Foreskin fibroblast (primary cell): ENCODE measurements at places on chromosomes 5 and 9.

DNA sequence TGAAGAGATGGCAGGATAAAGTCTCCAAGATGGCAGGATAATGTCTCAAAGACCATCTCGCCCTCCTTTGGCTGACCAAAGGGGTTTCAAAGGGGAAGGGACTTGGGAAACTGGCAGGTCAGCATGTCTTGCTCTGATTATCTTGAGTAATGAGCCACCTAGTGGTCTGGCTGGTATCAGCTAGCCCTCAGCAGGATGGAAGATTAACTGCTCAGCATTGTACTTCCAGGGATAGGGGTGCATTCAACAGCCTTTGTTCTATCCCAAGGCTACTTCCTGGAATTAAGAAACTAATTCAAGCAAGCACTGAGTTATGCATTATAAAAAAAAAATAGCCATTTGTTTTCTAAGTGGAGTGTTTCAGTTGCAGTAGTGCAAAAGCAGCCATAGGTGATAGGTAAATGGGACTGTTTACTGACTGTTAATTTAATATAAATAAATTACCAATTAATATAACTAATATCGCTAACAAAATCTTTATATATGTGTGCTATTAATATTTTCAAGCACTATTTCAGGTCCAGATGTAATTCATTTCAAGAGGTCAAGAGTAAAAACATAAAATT is 555.5 kb downstream of the CDH9 start:
- DNase-seq: no peak

- DNase-seq: no peak
Measured at GRCh38 chr5:14168793-14169262, 25.7 kb downstream of the TRIO start.

DNA sequence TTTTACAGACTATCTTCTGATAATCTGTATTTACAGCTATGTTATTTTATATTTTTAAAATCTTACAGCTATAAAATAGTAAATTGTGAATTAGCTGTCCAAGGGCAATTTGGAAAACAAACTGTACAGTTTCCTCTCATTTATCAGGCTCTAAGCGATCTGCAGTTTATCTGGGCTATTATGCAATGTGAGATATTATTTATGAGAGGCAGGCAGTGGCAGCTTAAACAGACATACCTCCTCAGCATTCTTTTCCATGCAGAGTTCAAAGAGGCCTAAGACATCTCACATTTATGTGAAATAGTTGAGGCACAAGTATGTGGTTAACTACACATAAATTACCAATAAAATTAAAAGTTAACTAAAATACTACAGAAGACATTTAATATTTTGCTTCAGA is 10.2 kb downstream of the NIPSNAP3B start:
- no peak for DNase-seq

DNA sequence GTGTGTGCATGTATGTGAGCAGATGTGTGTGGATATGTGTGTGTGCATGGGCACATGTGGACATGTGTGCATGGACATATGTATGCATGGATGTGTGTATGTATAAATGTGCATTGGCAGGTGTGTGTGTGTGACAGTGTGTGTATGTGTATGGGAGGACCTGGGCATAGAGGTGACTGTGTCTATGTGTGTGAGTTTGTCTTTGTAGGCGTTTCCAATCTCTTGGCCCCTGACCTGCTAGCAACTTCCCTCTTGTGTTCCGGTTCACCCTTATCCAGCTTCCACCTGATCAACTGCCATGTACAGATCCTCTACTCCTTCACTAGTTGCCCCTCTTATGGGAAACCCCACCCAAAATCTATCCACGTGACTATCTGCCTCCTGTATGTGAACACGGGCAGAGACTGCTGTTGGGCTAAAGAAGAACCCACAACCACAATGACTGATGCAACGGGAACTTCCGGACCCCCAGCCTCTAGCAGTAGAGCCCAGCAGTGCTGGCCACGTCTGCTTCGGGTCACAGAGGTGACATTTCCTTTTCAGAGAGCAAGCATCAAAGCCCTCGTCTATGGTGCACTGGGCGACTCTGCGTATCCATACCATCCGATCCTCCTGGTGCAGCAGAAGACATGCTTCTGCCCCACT is 24.9 kb upstream of the GADD45G start:
- no peak for DNase-seq

DNA sequence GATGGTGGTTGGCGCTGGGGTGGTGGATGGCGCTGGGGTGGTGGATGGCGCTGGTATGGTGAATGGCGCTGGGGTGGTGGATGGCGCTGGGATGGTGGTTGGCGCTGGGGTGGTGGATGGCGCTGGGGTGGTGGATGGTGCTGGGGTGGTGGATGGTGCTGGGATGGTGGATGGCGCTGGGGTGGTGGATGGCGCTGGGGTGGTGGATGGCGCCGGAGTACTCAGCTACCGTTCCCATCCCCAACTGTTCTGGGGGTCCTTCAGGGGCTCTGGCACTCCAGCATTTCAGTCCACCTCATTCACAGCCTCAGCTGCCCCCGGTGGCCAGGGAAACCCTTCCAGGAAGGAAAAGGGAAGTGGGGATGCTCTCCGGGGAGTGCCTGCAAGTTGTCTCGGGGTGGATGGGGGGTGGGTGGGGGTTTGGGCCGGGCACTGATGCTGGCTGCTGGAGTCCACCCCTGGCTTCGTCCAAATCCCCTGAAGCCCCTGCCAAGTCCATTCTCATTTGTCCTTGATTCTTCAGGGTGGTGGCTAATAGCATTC is 147.3 kb upstream of the COL5A1 start:
- DNase-seq: no peak

GRCh38 chr5:15789642-15790041 is 289.7 kb downstream of the FBXL7 start:
- peak; percentile 22 for DNase-seq

DNA sequence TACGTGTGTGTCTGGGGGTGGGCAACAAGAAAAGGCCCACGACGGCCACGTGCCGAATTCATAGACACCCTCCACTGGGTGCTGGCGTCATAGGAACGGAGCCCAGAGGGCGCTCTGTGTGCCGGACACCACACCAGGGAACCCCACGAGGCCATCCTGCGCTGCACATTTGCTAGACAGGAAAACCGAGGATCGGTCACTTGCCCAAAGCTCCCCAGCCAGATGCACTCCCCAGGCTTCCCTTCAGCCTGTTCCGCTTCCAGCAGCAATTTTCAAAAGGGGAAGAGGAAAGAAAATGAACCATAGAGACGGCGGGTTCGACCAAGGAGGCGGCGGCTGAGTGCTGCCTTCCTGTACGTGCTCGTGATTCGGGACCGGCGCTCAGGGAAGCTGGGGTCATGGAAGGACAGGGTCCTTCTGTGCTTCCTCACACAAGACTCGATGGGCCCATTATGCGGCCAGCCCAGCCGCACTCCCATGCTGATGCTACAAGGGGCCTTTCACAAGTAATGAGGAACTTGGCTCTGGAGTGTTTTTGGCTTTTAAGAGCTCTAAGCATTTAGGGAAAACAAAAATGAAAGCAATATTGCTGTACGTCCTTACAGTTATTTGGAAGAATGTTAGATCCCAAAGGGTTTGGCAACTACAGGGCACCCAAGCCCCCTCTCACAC is 124.6 kb upstream of the SARDH start:
- no peak for DNase-seq

DNA sequence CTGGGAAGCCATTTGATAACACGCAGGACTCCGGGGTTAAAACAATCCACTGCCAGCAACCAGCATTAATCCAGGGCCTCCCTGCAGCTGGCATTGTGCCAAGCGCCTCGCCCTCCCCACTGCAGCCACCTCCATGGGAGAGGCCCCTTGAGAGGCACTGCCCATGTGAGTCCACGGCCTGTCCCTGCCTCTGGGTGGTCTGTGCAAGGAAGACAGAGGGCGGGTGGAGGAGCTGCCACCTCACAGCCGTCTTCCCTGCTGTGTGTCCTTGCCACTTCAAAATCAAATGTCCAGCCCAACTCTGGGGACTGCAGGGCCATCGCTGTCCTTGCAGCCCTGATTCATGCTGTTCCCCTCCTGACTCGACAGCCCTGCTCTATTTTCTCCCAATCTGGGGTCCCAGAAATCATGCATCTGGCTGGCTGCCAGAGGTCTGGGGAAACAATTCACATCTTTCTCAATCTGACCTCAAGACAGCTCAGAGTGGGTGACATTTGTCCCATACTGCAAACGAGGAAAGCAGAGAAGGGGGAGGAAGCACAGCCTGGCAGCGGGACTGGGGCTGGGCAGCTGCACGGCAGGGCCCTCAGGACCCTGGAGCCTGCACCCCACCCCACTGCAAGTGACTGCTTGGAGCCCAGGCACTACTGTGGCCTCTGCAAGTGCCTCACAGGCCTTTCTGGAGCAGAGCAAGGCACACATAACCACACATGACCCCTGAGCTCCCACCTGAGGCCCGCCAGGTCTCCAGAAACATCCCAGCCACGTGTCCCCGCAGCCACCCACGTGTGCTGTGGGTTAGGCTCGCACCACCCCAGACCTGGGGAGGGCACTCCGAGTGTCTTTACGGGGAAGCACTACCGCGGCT is 15.7 kb downstream of the BRD3OS start:
- no peak for DNase-seq

DNA sequence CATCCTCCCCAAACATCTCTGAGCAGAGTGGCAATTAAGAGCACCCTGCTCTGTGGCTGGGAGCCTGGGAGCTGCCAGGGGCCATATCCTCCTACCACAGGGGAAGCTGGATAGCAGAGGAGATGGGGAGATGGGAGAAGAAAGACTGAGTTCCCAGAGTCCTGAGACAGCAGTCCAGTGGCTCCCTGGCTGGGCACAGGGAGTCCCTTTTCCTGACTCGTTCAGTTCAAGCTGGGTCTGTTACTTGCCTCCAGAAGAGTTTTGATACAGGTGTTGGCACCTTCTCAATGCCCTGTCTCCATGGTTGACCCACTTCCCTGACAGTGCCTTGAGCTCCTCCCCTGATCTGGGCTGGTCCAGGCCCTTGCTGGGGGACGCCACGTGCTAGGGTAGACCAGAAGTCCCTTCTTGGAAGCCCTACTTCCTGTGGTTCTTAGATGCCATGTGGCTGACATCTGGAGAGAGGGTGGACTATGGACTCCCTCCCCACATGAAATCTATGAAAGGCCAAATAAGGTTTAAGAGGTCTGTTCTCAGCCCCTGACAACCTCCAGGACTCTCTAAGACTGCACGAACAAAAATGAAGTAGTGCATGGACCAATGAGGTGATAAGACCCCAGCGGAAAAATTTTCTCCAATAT is 166.2 kb downstream of the AUH start:
- DNase-seq: no peak

DNA sequence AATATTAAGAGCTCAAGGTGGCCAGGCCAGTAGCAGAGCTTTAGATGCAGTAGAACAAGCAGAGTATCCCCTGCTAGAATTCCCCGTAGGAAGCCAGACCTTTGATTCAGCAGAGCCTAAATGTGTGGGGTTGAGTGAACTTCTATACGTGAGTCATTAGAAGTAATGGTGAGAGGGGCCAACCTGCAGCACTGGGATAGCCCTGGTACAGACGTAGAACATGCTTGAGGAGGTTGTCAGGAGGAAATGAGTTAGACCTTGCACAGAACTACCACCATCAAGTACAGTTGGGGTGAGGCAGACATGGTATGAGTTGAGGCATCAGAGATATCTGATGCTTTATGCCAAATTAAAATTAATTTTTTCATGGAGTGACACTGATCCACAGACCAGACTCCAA is 42.0 kb downstream of the PDCD1LG2 start:
- DNase-seq: peak; percentile 24

DNA sequence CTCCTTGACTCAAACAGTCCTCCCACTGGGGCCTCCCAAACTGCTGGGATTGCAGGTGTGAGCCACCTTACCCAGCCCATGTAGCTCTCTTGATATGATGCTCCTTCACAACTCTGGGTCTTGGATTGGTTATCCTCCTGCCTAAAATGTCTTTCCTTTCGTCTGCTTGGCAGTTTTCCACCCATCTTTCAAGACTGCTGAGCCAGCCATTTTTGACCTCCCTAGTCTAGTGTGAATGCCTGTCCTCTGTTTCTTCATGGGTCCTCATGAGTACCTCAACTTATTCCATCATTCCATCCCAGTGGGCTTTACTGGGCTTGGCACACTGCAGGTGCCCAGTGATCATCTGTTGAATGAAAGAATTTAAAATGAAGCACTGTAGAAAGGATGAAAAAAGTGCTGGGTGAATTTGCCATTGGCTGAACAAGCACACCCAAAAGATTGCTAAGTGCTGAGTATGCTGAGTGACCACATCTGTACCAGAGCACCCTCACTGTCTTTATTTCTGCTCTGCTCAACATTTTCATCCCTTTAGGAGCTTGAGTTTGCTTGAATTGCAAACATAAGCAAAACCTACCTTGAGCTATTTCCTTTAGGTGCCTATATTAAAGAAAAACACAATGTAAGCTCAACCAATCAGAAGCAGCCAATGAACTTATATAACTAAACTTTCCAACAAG is 84.8 kb upstream of the FAM169A start:
- peak; percentile 76 for DNase-seq

- DNase-seq: no peak
Measured at GRCh38 chr9:135065151-135065550, 22.3 kb upstream of the OLFM1 start.

DNA sequence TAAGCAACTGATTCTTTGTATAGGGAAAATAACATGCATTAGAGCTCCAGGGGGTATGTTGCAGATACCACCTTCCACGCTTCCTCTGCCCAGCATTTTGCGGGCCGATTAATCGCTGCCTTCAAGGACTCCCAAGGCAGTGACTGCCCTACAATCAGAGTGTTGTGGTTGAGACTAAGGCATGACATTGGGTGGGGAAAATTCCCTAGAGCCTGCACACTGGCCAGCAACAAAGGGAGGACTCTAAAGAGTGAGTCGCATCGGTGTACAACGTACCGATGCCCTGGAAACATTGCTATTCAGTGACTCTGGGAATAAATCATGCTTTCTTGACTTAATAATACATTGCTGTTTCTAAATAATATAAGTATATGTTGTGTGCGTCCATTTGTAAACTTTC is 119.7 kb downstream of the ZNF462 start:
- no peak for DNase-seq

DNA sequence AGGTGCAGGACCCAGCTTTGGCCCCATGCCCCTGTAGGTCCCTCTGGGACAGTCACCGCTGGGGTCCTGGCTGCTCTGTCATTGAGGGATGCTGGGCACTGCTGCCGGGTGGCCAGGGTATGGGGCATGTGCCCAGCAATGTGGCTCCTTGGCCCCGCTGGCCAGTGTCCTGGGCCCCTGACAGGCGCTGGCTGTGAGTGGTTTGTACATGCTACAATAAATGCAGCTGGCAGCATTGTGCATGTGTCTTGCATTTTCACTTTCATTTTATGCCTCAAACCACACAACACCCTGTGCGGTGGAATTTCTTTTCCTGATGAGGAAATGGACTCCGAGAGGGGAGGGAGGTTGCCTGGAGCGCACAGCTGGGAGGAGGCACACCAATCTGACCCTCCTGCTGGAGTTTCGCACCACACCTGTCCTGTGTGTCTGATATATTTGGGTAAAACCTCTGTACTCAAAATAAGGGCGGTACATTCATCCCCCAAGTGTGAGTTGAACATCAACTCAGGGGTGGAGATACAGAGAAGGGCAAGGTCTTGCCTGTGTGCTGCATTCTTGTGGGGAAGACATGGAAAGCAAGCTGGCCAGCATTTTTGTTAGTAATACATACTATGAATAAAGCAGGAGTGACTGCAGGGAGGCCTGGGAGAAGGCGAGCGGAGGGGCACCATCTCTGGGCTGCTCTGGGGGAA is 11.7 kb downstream of the TSPAN17 start:
- DNase-seq: no peak

- peak; percentile 53 for DNase-seq
Measured at GRCh38 chr5:143194206-143194605, 209.3 kb downstream of the NR3C1 start.
